HCT116 (cell line): ENCODE measurements at places on chromosomes 12 and 14. TPM values are rescaled to one million over a fixed set of nuclear protein-coding genes. Genes with fewer than 3 reads are reported as not detected.

Gene GUCY2C
- not detected for total RNA-seq

Gene ERGIC2
- total RNA-seq: 71.1 TPM

- DNase-seq: no peak
- no peaks in the 10 kb centered on the region for H3K36me3 ChIP-seq
- H3K27me3 ChIP-seq: peaks cover 5% of the 10 kb centered on the region; the same call in 1 of the 2 replicates
- no peak overlapping the region for H3K4me3 ChIP-seq
Observed at GRCh38 chr12:13978876-13979275, 2.5 kb downstream of the GRIN2B start.

DNA sequence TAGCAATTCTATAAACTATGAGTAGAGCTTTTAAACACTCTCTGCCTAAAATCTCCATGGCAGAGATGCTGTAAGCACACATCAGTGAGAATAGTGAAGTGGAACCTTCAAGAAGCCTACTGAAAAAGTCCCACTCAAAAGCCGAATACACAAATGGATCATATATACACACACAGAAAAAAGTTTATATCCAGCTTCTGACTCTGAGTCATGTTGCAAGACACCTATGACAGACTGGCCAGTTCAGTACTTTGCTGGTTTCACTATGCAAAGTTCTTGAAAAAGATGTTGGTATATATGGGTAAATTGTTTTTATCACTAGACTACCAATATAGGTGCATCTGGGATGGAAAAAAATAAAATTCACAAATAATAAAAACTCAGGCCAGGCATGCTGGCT lies 126.1 kb downstream of the KCNK10 start:
- H3K4me1 ChIP-seq: no peaks in the 10 kb centered on the region
- H3K36me3 ChIP-seq: no peaks in the 10 kb centered on the region
- H3K4me3 ChIP-seq: no peak overlapping the region
- H3K27ac ChIP-seq: no peak overlapping the region
- H3K27me3 ChIP-seq: 0 out of 2 replicates have a peak, but pooled peaks cover 11% of the 10 kb centered on the region

DNA sequence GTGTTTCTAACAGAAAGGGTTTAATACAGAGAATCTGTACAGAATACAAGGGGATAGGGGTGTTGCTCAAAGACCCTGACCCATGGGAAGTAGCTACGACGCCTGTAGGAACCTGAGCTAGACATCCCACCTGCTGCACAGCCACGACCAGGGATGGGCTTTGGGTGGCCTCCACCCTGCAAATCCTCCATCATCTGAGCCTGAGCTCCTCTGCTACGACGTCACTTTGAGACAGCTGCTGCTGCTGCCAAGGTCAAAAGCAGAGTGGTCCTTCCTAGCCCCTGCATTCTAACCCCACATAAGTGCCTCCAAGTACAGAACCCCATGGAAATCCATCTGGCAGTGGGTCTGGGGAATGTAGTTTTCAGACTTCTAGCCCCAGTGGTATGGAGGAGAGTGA lies 43.8 kb downstream of the JAG2 start:
- no peaks in the 10 kb centered on the region for H3K36me3 ChIP-seq
- H3K4me3 ChIP-seq: no peak overlapping the region
- H3K4me1 ChIP-seq: no peaks in the 10 kb centered on the region
- no peak overlapping the region for H3K27ac ChIP-seq
- DNase-seq: no peak
- no peaks in the 10 kb centered on the region for H3K27me3 ChIP-seq

- H3K27me3 ChIP-seq: no peaks in the 10 kb centered on the region
- no peak for DNase-seq
- H3K36me3 ChIP-seq: no peaks in the 10 kb centered on the region
- H3K27ac ChIP-seq: no peak overlapping the region
- no peak overlapping the region for H3K4me3 ChIP-seq
- no peaks in the 10 kb centered on the region for H3K4me1 ChIP-seq
Observed at GRCh38 chr12:11706509-11707379, 57.3 kb downstream of the ETV6 start.

Gene SSTR1
- total RNA-seq: not detected

DNA sequence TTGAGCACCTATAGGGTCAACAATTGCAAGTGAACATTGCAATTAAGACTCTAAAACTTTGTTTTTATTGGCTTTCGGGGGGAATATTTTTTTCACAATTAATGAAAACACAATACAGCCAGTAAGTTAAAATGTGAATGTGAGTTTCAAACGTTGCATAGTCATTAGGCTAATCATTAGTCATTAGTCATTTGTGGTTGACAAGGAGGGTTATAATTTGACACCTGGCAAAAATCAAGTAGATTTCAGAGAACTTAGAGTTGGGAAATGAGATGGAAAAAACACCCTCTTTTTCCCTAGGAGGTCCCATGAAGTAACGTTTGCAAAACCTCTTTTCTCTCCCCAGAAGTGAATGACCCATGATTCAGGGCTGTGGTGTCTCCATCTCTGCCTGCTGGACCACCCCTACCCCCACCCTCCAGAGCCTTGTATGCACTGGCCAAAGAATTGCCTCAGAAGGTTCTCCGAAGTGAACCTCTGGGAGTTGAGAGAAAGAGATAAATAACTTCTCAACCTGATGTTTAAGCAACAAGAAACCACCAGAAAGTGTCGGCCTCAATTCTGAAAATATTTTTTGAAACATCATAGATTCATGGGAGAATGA lies 196.3 kb downstream of the PAX9 start:
- H3K4me3 ChIP-seq: no peak overlapping the region
- H3K27ac ChIP-seq: no peak overlapping the region
- no peaks in the 10 kb centered on the region for H3K36me3 ChIP-seq
- no peaks in the 10 kb centered on the region for H3K27me3 ChIP-seq
- H3K4me1 ChIP-seq: no peaks in the 10 kb centered on the region

GRCh38 chr14:67464377-67464776 lies 24.1 kb downstream of the TMEM229B start:
- DNase-seq: no peak
- H3K36me3 ChIP-seq: no peaks in the 10 kb centered on the region
- H3K4me3 ChIP-seq: no peak overlapping the region

Gene DBX2
- not detected for total RNA-seq

GRCh38 chr12:108949976-108950375 lies 70.1 kb downstream of the DAO start:
- H3K4me1 ChIP-seq: no peaks in the 10 kb centered on the region
- H3K27ac ChIP-seq: no peak overlapping the region
- DNase-seq: no peak
- H3K36me3 ChIP-seq: no peaks in the 10 kb centered on the region
- H3K4me3 ChIP-seq: no peak overlapping the region
- no peaks in the 10 kb centered on the region for H3K27me3 ChIP-seq

Gene RAD51AP1
- 28.2 TPM for total RNA-seq

- no peak overlapping the region for H3K4me3 ChIP-seq
- no peak overlapping the region for H3K27ac ChIP-seq
- peaks cover 46% of the 10 kb centered on the region for H3K4me1 ChIP-seq
- H3K36me3 ChIP-seq: no peaks in the 10 kb centered on the region
- no peak for DNase-seq
Observed at GRCh38 chr12:110916295-110916875, 4.0 kb downstream of the MYL2 start.

Gene CALM1
- total RNA-seq: 261 TPM

- no peak overlapping the region for H3K27ac ChIP-seq
- no peaks in the 10 kb centered on the region for H3K27me3 ChIP-seq
- H3K4me3 ChIP-seq: no peak overlapping the region
- DNase-seq: no peak
Observed at GRCh38 chr14:81187832-81188522, 32.8 kb downstream of the GTF2A1 start.

- H3K27ac ChIP-seq: no peak overlapping the region
- no peaks in the 10 kb centered on the region for H3K36me3 ChIP-seq
- H3K27me3 ChIP-seq: peaks cover 6% of the 10 kb centered on the region; the same call in 1 of the 2 replicates
Observed at GRCh38 chr14:89457007-89457406, 40.0 kb upstream of the FOXN3 start.

GRCh38 chr12:39764944-39765560 lies 145.4 kb upstream of the ABCD2 start:
- no peak overlapping the region for H3K4me3 ChIP-seq
- H3K4me1 ChIP-seq: no peaks in the 10 kb centered on the region
- no peaks in the 10 kb centered on the region for H3K36me3 ChIP-seq
- DNase-seq: peak; percentile 23
- H3K27me3 ChIP-seq: no peaks in the 10 kb centered on the region
- no peak overlapping the region for H3K27ac ChIP-seq

DNA sequence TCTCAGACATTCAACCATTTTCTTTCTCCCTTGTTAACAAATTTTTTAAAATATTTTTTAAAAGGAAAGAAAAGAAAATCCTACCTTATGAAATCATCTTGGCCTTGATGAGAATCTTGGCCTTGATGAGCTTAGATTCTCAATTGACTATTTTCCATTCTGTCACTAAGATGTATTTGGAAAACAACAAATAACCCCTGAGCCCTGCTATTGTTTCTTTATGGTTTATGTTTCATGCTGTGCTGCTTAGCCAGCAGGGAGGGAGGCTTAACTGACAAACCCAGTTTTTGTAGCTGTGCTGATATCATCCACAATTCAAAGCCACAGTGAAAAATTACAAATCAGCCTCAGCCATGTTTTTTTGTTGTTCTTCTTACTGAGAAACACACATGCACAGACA lies 404.1 kb downstream of the RAD51B start:
- H3K27ac ChIP-seq: no peak overlapping the region
- H3K27me3 ChIP-seq: no peaks in the 10 kb centered on the region
- H3K4me1 ChIP-seq: no peaks in the 10 kb centered on the region
- no peaks in the 10 kb centered on the region for H3K36me3 ChIP-seq

DNA sequence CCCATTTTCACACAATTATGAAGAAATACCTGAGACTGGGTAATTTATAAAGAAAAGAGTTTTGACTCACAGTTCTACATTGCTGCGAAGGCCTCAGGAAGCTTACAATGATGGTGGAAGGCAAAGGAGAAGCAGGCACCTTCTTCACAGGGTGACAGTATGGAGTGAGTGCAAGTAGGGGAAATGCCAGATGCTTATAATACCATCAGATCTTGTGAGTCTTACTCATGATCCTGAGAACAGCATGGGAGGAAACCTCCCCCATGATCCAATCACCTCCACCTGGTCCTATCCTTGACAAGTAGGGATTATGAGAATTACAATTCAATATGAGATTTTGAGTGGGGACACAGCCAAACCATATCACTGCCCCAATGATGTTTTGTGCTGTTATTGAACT lies 189.3 kb upstream of the CRY1 start:
- no peaks in the 10 kb centered on the region for H3K36me3 ChIP-seq
- H3K4me1 ChIP-seq: no peaks in the 10 kb centered on the region
- H3K4me3 ChIP-seq: no peak overlapping the region
- DNase-seq: no peak
- no peak overlapping the region for H3K27ac ChIP-seq

DNA sequence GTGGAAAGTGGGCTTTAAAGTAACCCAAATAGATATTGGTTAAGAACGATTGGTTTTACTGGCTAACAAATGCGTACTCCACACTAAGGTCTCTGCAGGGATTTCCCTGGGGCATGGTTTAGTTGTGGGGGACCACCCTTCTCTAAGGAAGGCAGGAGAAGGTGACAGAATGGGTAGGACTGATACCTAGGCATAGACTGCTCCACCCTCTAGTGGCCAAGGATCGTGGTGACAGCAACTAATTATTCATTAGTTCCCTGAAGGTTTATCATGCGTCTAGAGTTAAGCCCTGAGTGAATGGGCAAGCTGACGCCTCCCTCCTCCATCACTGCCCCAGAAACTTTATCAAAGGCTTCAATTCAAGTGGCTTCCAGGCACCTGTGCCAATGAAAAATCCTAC lies 9.1 kb downstream of the FAM181A start:
- H3K4me3 ChIP-seq: no peak overlapping the region
- no peak for DNase-seq
- peaks cover 28% of the 10 kb centered on the region for H3K4me1 ChIP-seq
- no peaks in the 10 kb centered on the region for H3K27me3 ChIP-seq
- H3K36me3 ChIP-seq: no peaks in the 10 kb centered on the region

DNA sequence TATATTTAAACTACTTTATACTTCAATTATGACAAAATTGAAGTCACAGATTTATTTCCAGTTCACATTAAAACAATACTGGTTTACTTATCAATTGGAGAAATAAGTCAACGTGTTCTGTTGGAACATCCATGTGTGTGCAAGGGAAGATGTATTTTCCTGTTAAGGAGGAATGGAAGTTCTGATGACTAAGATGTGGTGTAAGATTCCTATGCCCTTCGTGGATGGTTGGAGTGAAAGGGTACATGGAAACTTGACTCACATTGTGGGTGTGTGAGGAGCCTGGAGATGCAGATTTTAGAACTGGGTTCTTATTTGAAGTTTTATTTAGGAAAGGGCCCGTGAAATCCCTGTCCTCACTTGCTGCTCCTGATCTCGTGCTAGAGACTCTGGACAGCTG lies 95.3 kb downstream of the CATSPERB start:
- no peaks in the 10 kb centered on the region for H3K4me1 ChIP-seq
- no peak overlapping the region for H3K27ac ChIP-seq
- no peak overlapping the region for H3K4me3 ChIP-seq
- DNase-seq: no peak

Gene CLIP1
- total RNA-seq: 42.9 TPM

- no peaks in the 10 kb centered on the region for H3K27me3 ChIP-seq
- H3K4me3 ChIP-seq: no peak overlapping the region
- no peaks in the 10 kb centered on the region for H3K4me1 ChIP-seq
- H3K27ac ChIP-seq: no peak overlapping the region
- DNase-seq: no peak
Observed at GRCh38 chr12:80100591-80100990, 1.3 kb downstream of the OTOGL start.

GRCh38 chr12:52598966-52599365 lies 2.3 kb downstream of the KRT72 start:
- no peaks in the 10 kb centered on the region; the same call in 1 of the 2 replicates for H3K4me1 ChIP-seq
- DNase-seq: no peak
- no peak overlapping the region for H3K4me3 ChIP-seq
- H3K36me3 ChIP-seq: no peaks in the 10 kb centered on the region
- no peak overlapping the region for H3K27ac ChIP-seq

GRCh38 chr14:73785336-73785833 lies 66.2 kb upstream of the PTGR2 start:
- H3K4me1 ChIP-seq: peaks cover 22% of the 10 kb centered on the region
- H3K27ac ChIP-seq: peak overlapping the region; percentile 94

DNA sequence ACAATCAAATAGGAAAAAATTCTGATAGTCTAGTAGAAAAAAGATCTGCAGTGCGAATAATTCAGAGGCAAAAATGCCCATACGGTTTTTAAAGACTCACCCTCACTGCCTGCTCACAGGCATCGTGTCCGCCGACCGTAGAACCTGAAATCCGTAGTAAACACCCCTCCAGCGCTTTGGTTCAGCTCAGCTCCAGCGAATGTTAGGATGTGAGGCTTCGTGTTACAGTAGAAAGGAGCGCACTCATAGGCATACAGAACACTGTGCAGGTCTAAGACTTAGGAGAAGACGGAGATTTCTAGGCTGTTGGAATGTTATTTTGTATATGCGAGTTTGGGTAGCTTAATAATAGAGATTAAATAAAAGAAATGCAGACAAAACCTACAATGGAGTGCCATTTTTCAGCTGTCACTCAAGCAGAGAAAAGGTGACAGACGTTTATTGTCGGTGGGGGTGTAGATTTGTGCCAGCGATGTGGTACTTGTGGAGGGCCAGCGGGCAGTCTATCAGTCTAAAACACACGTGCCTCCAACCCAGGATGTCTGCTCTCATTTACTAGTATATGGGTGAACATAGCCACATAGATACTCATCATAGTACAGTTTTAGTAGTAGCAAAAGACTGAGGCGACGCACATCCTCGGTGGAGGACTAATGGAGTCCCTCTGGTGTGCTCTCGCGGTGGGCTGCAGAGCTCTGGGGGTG lies 25.7 kb downstream of the SFSWAP start:
- no peak for DNase-seq
- H3K27me3 ChIP-seq: no peaks in the 10 kb centered on the region
- H3K4me3 ChIP-seq: peak overlapping the region; percentile 21; the same call in 1 of the 2 replicates
- peaks cover 15% of the 10 kb centered on the region for H3K4me1 ChIP-seq
- peaks cover 24% of the 10 kb centered on the region for H3K36me3 ChIP-seq
- H3K27ac ChIP-seq: peak overlapping the region; percentile 70
